ENCODE measurements at places on chromosomes 1 and 21. TPM values are rescaled to one million over a fixed set of nuclear protein-coding genes. Genes with fewer than 3 reads are reported as not detected.

The F3 gene
- 418 TPM for total RNA-seq

The CSF3R gene
- 82.0 TPM for total RNA-seq

The PRAMEF17 gene
- total RNA-seq = not detected

The ST6GALNAC5 gene
- 0.58 TPM for total RNA-seq

The SLAMF7 gene
- 0.64 TPM for total RNA-seq

The XCL2 gene
- 0.64 TPM for total RNA-seq

The HEYL gene
- 9.4 TPM for total RNA-seq

The FAM20B gene
- total RNA-seq = 49.5 TPM

The LRRC38 gene
- total RNA-seq = not detected

The RHD gene
- not detected for total RNA-seq
